SJSA1 (cell line): ENCODE measurements at places on chromosomes 7 and 10.

DNA sequence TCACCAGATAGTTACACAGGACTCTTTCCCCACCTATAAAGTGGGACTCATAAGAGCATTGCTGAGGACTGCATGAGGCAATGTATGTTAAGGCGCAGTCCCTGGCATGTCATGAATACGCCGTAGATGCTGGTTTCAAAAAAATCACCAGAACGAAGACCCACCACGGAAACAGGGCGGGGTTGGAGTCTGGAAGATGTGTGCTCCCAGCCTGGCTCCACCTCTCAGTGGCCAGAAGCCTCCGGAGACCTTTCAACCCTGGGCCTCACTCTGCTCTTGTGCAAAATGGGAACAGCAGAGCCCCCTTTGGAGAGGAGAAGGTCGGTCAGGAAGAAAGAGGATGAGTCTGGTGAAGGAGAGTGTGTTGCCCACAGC lies 12.4 kb upstream of the ZMIZ1 start:
- no peaks in the 10 kb centered on the region for H3K4me1 ChIP-seq
- no peak for DNase-seq
- H3K27ac ChIP-seq: no peak overlapping the region
- H3K36me3 ChIP-seq: no peaks in the 10 kb centered on the region

- DNase-seq: no peak
- H3K27me3 ChIP-seq: no peaks in the 10 kb centered on the region
- no peaks in the 10 kb centered on the region for H3K4me1 ChIP-seq
- H3K4me3 ChIP-seq: no peak overlapping the region
- H3K36me3 ChIP-seq: no peaks in the 10 kb centered on the region
Measured at GRCh38 chr7:36360244-36360643, 29.4 kb upstream of the ANLN start.

GRCh38 chr7:21806388-21806787 lies 139.3 kb downstream of the CDCA7L start:
- DNase-seq: no peak
- H3K27ac ChIP-seq: no peak overlapping the region
- no peaks in the 10 kb centered on the region for H3K36me3 ChIP-seq
- no peaks in the 10 kb centered on the region for H3K4me1 ChIP-seq

- H3K27me3 ChIP-seq: no peaks in the 10 kb centered on the region
- peak overlapping the region; percentile 80 for H3K27ac ChIP-seq
- no peaks in the 10 kb centered on the region for H3K36me3 ChIP-seq
- peak; percentile 76 for DNase-seq
- H3K4me1 ChIP-seq: peaks cover 13% of the 10 kb centered on the region
- H3K4me3 ChIP-seq: no peak overlapping the region
Measured at GRCh38 chr10:14820010-14820774, 17.6 kb downstream of the CDNF start.

DNA sequence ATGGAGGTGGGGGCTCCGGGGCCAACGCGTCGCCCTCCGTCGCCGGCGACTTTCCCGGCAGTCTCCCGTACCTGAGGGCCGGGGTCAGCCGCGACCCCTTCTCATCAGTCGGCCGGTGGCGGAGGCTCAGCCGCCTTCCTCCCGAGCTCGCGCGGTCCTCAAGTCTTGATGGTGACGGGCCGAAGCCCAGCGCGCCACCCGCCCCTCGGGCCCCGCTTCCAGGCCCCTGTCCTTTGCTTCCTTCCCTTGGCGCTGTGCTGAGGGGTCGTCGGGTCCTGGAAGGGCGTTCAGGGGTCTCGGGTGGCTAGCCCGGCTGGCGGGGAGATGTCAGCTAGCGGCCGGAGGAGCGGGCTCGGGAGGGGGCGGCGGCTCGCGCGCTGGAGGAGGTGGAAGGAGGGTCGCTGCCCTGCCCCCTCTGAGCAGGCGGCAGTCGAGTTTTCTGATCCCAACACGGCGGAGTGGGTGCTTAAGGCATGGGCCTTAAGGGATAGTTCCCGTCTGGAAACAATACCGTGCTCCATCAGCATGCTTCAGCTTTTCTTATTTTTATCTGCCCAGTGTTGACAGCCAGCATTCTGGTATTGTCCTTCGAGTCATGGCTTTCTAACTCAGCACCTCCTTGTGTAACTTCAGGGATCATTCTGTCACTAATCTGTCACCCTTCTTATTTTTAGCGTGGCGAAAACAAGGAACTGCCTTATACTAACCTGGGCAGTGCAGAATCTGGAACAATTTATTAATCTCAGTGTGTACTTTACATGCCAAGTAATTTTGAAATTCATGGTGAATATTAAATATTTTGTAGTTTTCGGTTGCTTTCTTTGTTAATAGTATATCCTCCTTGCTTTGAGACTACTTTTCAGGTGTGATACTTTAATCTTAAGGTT lies 748 bp downstream of the PHTF2 start:
- H3K4me3 ChIP-seq: peak overlapping the region; percentile 79
- peaks cover 22% of the 10 kb centered on the region for H3K36me3 ChIP-seq
- H3K27me3 ChIP-seq: no peaks in the 10 kb centered on the region
- H3K27ac ChIP-seq: peak overlapping the region; percentile 55

GRCh38 chr7:26648554-26648953 lies 215.8 kb downstream of the SKAP2 start:
- no peak overlapping the region for H3K27ac ChIP-seq
- H3K36me3 ChIP-seq: no peaks in the 10 kb centered on the region
- no peaks in the 10 kb centered on the region; the same call in 1 of the 2 replicates for H3K27me3 ChIP-seq
- DNase-seq: no peak

DNA sequence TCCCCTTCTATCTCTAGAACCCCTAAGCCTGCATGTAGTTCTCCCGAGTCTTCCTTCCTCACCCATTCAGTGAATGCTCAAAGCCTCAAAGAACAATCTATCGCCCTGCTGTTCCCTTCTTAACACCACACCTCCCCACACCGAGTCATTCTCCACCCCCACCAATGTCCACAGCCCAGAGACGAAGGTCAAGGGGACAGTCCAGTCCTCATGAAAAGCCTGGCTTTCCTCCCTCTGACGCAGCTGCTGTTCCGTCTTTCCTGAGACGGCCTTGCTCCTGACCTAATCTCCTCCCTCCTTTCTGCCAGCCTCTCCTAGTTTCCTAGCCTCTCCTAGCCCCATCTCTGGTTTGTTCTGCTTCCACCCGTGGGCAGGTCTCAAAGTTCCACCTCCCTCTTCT lies 9.2 kb downstream of the MOSPD3 start:
- no peak for DNase-seq
- H3K4me1 ChIP-seq: 0 out of 2 replicates have a peak, but pooled peaks cover 3% of the 10 kb centered on the region
- no peaks in the 10 kb centered on the region for H3K36me3 ChIP-seq

- no peak overlapping the region for H3K4me3 ChIP-seq
- H3K27ac ChIP-seq: no peak overlapping the region
- peaks cover 85% of the 10 kb centered on the region for H3K27me3 ChIP-seq
- no peak for DNase-seq
- H3K36me3 ChIP-seq: no peaks in the 10 kb centered on the region
Measured at GRCh38 chr7:155449008-155449868, 8.7 kb upstream of the EN2 start.

- peak overlapping the region; percentile 56 for H3K4me3 ChIP-seq
- H3K4me1 ChIP-seq: peaks cover 25% of the 10 kb centered on the region
- no peaks in the 10 kb centered on the region for H3K27me3 ChIP-seq
- peak overlapping the region; percentile 81 for H3K27ac ChIP-seq
- H3K36me3 ChIP-seq: peaks cover 26% of the 10 kb centered on the region
Measured at GRCh38 chr7:93923296-93923695, 1.8 kb downstream of the GNG11 start.

DNA sequence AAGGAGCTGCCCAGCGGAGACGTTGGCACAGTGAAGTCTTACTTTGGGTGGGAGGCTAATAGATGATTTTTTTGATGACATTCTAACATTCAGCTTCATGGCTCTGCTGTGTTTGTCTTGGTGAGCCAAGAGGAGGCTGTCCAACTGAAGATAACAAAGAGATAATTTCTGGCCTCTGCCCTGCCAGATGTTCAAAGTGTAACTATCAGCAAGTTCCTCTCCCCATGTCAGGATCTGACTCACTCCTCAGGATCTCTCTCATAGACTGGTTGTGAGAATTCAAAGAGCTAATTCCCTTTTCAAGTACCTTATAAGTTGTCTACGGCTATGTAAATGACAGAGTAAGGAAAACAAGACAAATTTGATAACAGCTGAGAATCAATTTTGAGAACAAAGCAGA lies 1340.9 kb downstream of the XPNPEP1 start:
- DNase-seq: no peak
- no peak overlapping the region for H3K4me3 ChIP-seq
- H3K27me3 ChIP-seq: no peaks in the 10 kb centered on the region
- no peaks in the 10 kb centered on the region for H3K4me1 ChIP-seq
- no peaks in the 10 kb centered on the region for H3K36me3 ChIP-seq

DNA sequence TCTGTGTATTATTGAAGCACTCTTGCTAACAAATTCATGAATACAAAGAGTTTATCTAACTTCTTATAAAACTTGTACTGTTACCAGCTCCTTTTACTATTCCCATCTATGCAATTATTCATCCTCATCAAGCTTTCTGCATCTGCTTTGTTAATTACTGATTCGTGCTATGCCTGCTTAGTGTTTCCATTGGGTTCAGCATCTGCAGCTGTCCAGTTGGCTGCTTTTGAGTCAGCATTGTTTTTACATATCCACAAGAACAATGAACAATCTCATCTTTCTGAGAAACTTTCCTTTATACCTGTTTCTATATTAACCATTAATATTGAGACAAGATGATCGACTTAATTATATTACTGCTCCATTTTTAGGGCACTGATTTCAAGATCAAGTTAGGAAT lies 19.6 kb upstream of the ANLN start:
- H3K4me3 ChIP-seq: no peak overlapping the region
- no peak overlapping the region for H3K27ac ChIP-seq
- peaks cover 16% of the 10 kb centered on the region for H3K4me1 ChIP-seq
- DNase-seq: no peak
- H3K36me3 ChIP-seq: no peaks in the 10 kb centered on the region

- DNase-seq: no peak
- H3K36me3 ChIP-seq: no peaks in the 10 kb centered on the region
- H3K27me3 ChIP-seq: no peaks in the 10 kb centered on the region
- no peak overlapping the region for H3K4me3 ChIP-seq
- no peak overlapping the region for H3K27ac ChIP-seq
Measured at GRCh38 chr7:129370812-129371211, 63.4 kb upstream of the STRIP2 start.

- H3K27ac ChIP-seq: no peak overlapping the region
- H3K4me3 ChIP-seq: no peak overlapping the region
- peaks cover 21% of the 10 kb centered on the region for H3K4me1 ChIP-seq
- H3K27me3 ChIP-seq: no peaks in the 10 kb centered on the region
Measured at GRCh38 chr10:63208986-63209385, 75.9 kb downstream of the NRBF2 start.

GRCh38 chr10:12091421-12091820 lies 22.7 kb downstream of the DHTKD1 start:
- H3K4me1 ChIP-seq: no peaks in the 10 kb centered on the region
- no peak overlapping the region for H3K4me3 ChIP-seq
- H3K36me3 ChIP-seq: peaks cover 48% of the 10 kb centered on the region

GRCh38 chr7:106936236-106936635 lies 71.2 kb downstream of the PIK3CG start:
- DNase-seq: no peak
- no peak overlapping the region for H3K4me3 ChIP-seq
- no peaks in the 10 kb centered on the region for H3K4me1 ChIP-seq
- no peaks in the 10 kb centered on the region for H3K36me3 ChIP-seq
- no peaks in the 10 kb centered on the region for H3K27me3 ChIP-seq

GRCh38 chr7:64993901-64994300 lies 3.1 kb upstream of the ZNF117 start:
- DNase-seq: no peak
- no peaks in the 10 kb centered on the region for H3K27me3 ChIP-seq
- H3K36me3 ChIP-seq: peaks cover 11% of the 10 kb centered on the region
- no peak overlapping the region for H3K4me3 ChIP-seq
- no peaks in the 10 kb centered on the region for H3K4me1 ChIP-seq

DNA sequence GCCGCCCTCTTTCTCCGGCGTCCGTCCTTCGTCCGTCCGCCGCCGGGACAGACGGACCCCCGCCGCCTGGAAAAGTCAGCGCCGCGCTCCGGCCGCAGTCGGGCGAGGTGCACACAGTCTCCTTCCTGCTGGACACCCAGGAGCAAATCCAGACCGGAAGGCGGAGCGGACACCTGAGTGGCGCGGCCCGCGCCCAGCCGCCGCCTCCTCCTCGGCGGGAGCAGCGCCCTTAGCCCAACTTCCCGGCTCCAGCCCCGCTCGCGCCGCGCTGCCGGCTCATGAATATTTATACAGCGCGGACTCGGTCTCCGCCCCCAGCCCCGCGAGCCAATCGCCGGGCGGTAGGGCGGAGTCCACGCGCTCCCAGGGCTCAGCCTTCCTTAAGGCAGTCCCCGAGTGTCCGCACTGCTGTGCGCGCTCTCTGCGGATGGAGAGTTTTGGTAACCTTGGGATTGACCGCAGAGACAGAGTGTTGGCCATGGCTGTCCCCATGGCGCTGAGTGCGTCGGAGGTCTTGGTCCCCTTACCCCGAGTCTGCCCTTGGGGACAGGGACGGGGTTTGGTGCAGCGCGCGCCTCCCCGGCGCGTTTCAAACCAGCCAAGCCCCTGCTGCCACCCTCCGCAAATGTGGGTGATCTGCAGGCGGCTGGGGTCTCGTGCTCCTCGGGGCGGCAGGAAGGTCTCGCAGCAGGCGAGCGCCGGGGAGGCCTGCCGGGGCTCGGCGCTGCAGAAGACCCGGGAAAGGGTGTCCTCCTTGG lies at the start of gene FZD8:
Gene FZD8, minus strand, starts transcription at position 262 of the 758 bp plus-strand sequence. CDS start 867 bp downstream, outside the sequence.
- peak; percentile 90 for DNase-seq
- peaks cover 25% of the 10 kb centered on the region for H3K36me3 ChIP-seq
- peak within 1 kb of the TSS; percentile 17 for H3K27ac ChIP-seq

- H3K36me3 ChIP-seq: no peaks in the 10 kb centered on the region
- no peaks in the 10 kb centered on the region for H3K4me1 ChIP-seq
- H3K27me3 ChIP-seq: no peaks in the 10 kb centered on the region
- H3K4me3 ChIP-seq: no peak overlapping the region
- no peak for DNase-seq
Measured at GRCh38 chr7:13489386-13489785, 500.1 kb downstream of the ETV1 start.

DNA sequence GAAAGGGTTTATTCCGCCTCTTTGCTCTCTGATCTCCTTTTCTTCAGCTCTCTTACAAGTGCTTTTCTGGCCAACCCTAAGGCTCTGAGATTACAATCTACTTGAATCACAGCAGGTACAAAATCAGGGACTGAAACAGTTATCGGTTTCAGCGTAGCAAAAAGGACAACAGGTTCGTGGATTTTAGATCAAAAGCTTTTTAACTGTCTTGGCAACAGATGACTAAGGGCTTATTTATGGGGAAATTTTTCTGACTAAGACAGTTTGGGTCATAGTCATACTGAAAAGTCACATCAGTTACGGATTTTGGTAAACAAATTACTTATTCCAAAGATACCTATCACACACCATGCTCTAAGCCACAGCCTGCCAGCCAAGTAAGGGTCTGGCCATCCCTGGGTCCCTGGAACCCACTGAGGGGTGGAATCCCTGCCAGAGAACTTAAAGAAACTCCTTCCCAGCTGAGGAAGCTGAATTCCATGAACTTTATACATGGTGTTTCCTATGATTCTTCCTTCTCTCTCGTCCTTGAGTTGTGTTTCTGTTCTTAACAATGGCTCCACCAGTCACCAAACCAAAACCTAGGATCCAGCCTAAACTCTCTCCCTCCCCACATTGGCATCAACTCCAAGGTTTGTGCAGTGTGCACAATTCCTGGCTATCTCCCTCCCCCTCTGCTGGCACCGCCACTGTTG lies 169.3 kb downstream of the FAM107B start:
- peak overlapping the region; percentile 70 for H3K4me3 ChIP-seq
- H3K27me3 ChIP-seq: no peaks in the 10 kb centered on the region
- H3K27ac ChIP-seq: peak overlapping the region; percentile 61
- peaks cover 36% of the 10 kb centered on the region for H3K4me1 ChIP-seq
- peaks cover 16% of the 10 kb centered on the region for H3K36me3 ChIP-seq

GRCh38 chr10:6916601-6917000 lies 336.5 kb upstream of the PRKCQ start:
- no peak overlapping the region for H3K27ac ChIP-seq
- no peak overlapping the region for H3K4me3 ChIP-seq
- no peaks in the 10 kb centered on the region for H3K36me3 ChIP-seq
- no peak for DNase-seq
- peaks cover 13% of the 10 kb centered on the region; the same call in 1 of the 2 replicates for H3K27me3 ChIP-seq
- H3K4me1 ChIP-seq: no peaks in the 10 kb centered on the region
